ENCODE measurements at places on chromosomes 1 and 21.

- no peak for DNase-seq
Measured at GRCh38 chr1:54716299-54717047, 812 bp downstream of the TTC4 start.

- DNase-seq: no peak
Measured at GRCh38 chr1:245195398-245195797, 40.6 kb downstream of the KIF26B start.

DNA sequence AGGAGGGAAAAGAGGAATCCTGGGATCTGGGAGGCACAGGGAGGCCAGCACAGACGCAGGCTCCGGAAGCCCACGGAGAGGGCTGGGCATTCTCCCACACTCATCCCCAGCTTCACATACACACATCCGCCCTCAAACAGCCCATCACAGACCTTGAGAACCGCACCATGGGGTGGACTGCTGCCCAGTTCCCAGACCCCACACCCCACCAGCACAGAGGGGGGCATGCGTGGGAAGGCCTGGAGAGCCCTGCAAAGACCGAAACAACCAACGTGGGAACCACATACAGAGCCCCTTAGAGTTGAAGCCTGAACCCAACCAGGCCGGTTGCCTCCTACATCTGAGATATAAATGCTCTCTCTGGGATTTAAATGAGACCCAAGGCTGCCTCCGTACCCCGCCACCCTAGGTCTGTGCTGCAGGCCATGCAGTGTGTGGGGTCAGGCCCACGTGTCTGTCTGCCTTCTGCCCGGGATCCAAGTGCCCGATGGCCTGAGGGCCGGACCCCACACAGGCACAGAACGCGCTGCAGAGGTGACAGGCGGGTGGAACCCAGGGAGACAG, 126.2 kb upstream of the COL6A1 start:
- DNase-seq: no peak

- DNase-seq: no peak
Measured at GRCh38 chr1:204520834-204521709, 4.9 kb downstream of the MDM4 start.

DNA sequence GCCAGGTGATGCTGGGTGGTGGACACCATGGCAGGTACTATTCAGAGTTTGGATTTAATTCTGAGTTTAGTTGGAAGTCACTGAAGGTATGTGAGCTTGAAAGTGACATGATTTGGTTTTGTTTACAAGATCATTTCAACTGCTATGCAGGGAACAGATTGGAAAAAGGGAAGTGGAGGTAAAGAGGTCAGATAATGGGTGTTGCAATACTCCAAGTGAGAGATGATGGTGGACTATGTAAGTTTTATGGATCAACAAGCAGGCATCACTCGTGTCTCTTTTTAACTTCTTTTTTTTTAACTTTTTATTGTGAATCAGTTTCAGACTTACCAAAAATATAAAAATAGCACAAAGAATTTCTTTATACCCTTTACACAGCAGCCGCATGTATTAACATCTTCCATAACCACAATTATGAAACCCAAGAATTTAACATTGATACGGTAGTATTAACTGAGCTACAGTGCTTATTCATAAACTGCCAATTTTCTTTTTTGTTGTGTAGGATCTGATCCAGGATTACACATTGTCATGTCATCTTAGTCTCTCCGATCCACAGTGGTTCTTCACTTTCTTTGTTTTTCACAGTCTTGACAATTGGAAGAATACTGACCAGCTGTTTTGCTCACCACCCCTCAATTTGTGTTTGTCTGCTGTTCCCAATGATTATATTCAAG, 24.9 kb upstream of the NHLH2 start:
- DNase-seq: no peak

GRCh38 chr1:166811691-166812090, 27.6 kb upstream of the POGK start:
- no peak for DNase-seq

DNA sequence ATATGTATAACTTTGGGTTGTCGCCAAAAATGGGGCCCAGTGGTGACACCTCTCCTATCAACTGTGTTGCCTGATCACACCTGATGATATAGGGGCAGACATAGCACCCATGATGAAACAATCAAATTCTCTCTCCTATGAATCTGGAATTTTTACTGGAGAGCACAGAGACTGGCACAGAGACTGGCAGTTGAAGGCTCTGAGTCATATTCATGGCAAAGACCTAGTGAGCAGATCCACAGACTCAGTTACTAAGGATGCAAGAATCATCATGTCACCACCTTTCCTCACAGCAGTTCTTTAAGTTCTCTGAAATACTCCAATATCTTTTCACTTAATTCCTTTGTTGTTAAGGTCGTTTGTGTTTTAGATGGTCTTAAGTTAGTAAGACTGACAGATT, 60.0 kb downstream of the APCS start:
- DNase-seq: no peak

Measured in NCI-H446 (cell line).